Amniotic stem cell (primary cell): ENCODE measurements at places on chromosomes 4 and X.
A peak's percentile ranks its signal among the peaks of the same experiment; 100 is the strongest.

DNA sequence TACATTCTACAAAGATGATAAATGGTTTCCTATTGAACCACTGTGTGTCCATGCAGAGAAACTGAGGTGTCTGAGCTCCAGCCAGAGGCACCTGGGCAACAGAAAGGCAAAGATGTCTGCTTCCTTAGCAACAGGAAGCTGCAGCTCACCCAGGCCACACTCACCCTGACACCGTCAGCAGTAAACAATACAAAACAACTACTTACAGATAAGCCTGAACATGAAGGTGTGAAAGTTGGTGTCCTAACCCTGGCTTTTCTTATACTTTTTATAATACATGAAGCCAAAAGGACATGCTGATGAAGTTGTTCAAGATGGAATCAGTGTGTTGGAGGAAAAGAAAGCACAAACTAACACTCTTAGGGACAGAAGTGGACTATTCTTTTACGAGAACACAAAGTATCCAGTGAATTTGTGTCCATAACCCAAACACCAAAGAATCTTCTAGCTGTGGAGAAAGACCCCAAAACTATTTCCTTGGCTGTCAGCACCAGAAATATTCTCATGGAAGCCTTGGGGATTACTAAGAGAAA lies 117.3 kb downstream of the SYNPO2 start:
- DNase-seq = no peak

DNA sequence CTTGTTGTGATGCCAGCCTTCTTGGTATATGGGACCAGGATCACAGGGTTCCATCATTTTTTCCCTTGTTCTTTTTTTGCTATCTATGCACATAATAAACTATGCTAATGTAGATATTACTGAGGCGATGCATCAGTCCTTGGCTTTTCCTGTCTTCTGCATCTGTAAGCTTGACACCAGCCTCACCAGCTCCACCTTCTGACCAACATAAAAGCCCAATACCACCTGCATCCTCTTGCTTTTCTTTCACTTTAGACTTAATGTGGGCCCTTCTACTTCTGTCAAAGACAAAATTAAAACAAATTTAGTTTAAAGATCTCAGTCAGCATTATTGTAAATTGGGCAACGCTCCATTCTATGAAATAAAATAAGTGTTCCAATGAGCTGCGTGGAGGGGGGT lies 1718.8 kb upstream of the PCDH10 start:
- no peak for DNase-seq

DNA sequence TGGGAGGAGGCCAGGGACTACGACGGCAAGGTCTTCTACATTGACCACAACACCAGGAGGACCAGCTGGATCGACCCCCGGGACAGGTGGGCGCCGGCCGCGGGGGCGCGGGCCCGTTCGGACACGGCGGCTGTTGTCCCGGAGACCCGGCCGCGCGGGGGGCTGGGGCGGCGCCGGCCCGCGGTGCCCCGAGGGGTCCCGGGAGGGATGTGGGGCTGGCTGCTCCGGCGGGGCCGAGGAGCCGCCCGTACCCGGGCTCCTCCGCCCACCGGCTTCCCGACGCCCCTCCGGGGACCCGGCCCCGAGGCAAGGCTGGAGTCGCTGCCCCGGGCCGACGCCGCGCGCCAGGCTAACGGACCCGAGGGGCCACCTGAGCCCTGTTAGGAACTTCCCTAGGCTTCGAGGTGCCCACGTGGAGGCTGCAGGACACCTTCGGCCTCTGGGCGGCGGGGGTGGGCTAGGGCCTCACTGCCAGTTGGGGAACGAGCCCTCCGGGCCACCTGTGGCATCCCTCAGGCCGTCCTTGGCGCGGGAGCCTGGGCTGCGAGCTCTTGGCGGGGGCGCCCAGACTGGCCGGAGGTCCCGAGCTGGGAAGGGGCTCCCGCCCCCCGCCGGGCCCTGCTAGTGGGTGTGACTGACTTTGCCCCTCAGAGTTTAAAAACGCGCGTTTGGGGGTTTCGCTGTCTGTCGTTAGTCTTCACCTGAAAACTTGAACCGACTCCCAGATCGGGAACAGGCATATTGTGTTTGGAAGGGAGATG lies 660 bp downstream of the WWC2 start:
- DNase-seq = no peak

- DNase-seq = no peak
Measured at GRCh38 chr4:66404141-66404540, 733.9 kb upstream of the EPHA5 start.

GRCh38 chrX:130995439-130995838 lies 62.7 kb upstream of the ARHGAP36 start:
- no peak for DNase-seq

- DNase-seq = no peak
Measured at GRCh38 chr4:22661443-22661842, 31.3 kb upstream of the GBA3 start.

DNA sequence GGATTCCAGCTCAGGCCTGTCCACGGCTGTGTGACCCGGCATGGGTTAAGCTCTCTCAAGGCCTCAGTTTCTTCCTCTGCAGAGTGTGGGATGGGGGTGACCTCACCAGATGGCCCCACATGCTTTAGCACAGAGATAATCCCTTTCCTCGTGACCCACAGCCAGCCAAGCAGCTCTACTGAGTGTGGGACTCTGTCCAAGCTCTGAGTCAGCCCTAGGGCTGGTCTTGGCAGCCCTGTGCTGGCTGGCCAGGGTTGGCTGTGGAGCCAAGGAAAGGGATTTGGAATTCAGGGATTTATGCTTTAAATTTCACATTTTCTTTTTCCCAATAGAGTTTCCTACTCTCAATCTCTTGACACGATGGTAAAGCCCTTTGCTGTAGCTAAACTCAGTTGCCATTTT lies 19.7 kb upstream of the SPON2 start:
- DNase-seq = peak; percentile 72

DNA sequence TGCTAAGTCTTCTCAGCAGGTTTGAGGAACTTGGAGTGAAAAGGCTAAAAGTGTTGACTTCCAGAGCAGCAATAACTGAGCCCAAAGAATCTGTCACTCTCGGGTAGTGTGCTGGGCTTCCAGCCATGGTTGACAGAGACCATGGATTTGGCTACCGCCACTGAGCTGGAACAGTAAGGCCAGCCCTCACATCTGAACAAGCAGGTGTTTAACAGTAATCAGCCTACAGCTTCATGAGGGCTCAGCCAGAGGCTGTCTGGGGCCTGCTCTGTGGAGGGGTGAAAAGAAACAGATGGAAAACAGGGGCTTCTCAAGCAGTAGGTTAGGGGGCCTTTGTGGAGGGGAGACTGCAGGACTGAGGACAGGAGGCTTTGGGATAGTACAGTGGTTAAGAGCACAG lies 14.9 kb downstream of the RASL11B start:
- no peak for DNase-seq

DNA sequence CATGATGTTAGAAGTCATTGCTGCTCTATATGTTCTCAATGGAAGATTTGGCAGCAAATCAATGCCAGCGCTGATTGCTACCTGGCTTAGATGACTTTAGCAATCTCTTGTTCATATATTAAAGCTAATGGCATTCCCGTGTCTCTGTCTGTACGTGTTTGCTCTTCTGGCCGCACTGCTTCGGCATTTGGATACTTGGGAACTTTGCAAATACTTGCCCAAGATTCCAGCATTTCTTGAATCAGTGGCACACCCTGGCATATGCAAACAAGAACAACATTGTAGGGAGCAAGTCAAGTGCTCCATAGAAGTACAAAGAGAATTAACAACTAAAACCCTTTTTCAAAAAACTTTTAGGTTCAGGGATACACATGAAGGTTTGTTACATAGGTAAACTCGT lies 128.9 kb upstream of the TMEM164 start:
- no peak for DNase-seq

DNA sequence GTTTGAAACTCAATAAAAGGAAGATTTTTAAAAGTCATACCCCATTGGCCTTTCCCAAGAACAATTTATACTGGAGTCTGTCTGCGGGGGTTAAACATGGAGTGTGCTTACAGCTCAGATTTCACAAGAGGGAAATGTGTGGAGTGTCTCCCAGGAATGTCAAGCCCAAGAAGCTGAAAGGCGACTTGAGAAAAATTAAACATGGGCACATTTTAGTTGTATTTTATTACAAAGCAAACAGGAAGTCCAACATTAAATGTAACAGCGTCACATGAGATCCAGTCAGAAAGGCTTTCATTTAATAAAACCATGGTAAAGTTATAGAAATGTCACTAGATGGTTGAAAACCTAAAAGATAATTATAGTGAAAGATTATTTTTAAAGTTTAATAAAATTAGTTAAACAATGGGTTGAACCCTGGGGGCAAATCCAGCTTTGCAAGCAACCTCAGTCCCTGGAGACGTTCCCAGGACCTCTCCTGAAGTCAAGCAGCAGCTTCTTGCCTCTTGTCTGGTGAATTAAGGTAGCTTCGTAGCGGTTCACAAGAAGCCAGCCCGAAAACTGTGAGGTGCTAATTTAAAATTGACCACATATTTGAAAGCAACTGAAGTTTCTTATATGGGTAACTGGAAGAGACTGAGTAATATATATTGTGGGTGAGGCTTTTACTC lies 168.4 kb upstream of the EDNRA start:
- DNase-seq = no peak

- DNase-seq = no peak
Measured at GRCh38 chrX:35809781-35810180, 11.6 kb downstream of the MAGEB16 start.

DNA sequence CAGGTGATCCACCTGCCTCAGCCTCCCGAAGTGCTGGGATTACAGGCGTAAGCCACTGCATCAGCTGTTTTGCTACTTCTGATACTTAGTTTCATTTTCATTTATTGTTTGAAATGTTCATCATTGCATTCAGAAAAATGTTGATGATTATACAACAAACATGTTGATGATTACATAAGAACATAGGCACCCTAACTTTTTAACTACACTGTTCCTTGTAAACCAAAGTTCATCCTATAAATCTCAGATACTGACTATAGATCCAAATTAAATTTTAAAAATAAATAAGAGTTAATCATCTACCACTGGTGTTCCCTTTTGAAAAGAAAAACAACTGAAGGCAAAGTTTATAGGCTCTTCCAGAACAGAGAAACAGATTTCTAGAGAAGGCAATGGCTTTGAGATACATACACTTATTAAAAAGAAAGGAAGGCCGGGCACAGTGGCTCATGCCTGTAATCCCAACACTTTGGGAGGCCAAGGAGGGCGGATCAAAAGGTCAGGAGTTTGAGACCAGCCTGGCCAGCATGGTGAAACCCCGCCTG lies 23.4 kb downstream of the TRIM75 start:
- no peak for DNase-seq

GRCh38 chr4:80926891-80927290 lies 103.6 kb upstream of the BMP3 start:
- DNase-seq = no peak

DNA sequence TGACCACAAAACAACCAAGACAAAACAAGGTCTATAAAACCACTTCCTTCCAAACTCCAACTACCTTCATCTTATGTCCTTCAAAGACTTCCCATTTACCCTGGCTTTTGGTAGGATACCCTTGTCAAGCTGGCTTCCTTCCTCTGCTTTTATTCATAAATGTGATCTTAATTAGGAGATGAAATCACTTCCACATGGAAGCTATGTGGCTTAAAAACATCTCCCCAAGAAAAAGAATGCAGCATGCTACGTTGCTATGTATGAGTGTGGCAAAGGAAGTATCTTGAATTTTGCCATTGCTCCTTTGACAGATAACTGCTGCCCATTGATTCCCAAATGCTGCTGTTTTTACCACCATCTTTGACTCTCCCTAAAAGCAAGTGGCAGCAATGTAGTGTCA lies 46.4 kb upstream of the VEGFD start:
- DNase-seq = no peak

DNA sequence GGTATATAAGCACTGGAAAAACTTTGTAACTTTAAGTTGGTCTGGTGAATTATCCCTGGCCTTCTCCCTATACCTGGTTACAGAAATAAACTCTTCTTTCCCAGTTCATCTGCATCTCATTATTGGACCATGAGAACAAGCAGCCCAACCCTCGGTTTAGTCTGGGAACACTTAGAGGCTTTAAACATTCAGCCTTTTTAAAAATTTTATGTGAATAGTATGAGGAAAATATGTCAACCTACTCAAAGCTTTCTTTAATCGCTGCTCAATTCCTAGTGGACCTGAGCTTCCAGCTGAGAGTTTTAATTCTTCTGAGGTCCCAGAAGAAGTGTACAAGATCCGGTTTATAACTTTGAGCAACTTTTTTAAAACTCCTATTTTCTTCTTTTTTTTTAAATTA lies 358.6 kb upstream of the NOCT start:
- no peak for DNase-seq

- no peak for DNase-seq
Measured at GRCh38 chrX:119954374-119954773, 10.8 kb upstream of the NKAP start.
